ENCODE measurements at places on chromosomes 2 and 18.

- no peak for DNase-seq
Observed at GRCh38 chr2:54206596-54206995, 49.4 kb downstream of the TSPYL6 start.

DNA sequence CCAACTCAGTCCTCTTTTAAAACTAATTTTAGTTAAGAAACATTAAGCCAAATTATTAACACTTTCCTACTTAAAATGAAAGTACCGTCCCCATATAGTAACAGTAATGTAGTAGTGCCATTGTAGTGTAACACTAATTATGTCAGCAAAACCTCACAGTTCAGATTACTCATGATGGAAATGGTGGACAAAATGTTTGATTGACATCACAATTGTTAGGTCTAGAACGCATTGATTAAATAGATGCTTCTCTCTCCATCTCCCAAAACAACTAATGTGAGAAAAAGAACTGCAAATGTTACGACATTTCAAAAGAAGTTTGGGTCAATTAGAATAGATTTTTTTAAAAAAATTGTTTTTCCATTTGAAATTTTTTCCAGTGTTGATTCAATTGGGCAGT lies 1.2 kb upstream of the ATF2 start:
- DNase-seq, result no peak

- DNase-seq, result no peak
Observed at GRCh38 chr2:26670171-26670570, 22.4 kb upstream of the KCNK3 start.

DNA sequence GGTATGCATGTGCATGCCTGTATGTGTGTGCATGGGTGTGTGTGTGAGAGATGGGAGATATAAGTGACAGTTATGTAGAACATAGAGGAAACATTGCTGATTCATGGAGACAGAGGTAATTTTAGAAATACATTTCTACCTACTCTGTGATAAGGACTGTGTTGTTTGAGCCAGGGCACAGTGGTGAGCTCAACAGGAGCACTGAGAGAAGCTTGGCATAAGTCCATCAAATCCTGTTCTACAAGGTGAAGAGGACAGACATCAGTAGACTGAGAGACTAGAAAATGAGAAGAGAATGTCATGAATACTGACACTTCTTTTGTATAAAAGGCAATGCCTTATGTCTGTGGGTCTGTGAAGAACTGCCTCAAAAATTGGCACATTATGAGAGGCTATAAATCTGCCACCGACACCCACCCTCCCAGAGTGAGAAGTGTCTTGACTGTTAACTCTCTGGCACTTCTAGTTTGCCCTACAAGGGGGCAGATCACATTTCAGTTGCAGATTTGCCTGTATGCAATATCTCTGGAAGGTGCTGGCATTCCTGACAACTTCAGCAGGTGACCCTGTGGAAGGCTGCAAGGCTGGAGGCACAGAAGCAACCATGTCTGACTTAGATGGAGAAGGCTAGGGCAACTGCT lies 962.3 kb upstream of the NRXN1 start:
- DNase-seq, result no peak

GRCh38 chr2:209095432-209095831 lies 328.4 kb upstream of the MAP2 start:
- DNase-seq, result no peak

DNA sequence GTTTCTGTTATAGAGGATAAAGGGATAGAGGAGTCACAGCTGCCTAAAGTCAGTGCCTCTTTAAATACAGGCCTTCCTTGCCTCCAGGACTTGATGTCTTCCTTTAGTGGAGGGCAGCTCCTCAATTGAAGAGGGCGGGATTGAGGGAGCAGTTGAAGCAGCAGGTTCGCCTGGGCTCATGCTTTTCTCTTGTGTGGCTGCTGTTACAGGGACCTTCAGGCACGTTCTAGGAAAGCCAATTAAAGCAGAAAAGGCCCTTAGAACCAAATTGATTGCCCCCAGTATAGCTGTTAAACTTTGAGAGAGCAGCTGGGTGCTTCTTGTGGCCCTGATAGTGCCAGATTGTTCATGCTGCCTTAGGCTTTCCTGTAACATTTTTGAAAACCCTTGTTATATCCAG lies 42.0 kb upstream of the LTBP1 start:
- DNase-seq, result no peak

- DNase-seq, result no peak
Observed at GRCh38 chr2:121084130-121084680, 200.8 kb downstream of the TFCP2L1 start.
